ENCODE measurements at places on chromosomes 5 and 9.

- DNase-seq = peak; percentile 37
Measured at GRCh38 chr5:76818844-76819831, at the start of gene F2RL1. TSS of gene F2RL1 (plus strand) at chr5:76819030. CDS start at chr5:76819183, 153 bp downstream.

GRCh38 chr5:151274666-151275065 is 21.7 kb downstream of the GM2A start:
- no peak for DNase-seq

- no peak for DNase-seq
Measured at GRCh38 chr5:176646049-176646706, 1.1 kb upstream of the TSPAN17 start.

- no peak for DNase-seq
Measured at GRCh38 chr9:78860801-78861475, 564.0 kb downstream of the PSAT1 start.

GRCh38 chr5:130479045-130479804 is 575.0 kb downstream of the CHSY3 start:
- no peak for DNase-seq

- DNase-seq = no peak
Measured at GRCh38 chr5:35904443-35905132, 33.8 kb downstream of the CAPSL start.

- DNase-seq = no peak
Measured at GRCh38 chr9:70083429-70083828, 39.8 kb downstream of the MAMDC2 start.

GRCh38 chr5:74262544-74263207 is 377.9 kb downstream of the ENC1 start:
- DNase-seq = no peak

All from activated CD4-positive, alpha-beta T cell treated with anti-CD3 and anti-CD28 coated beads for 24 hours (primary cell).